Activated naive CD4-positive, alpha-beta T cell treated with anti-CD3 and anti-CD28 coated beads, Interleukin-2, amount 50 U/mL, for 72 hours (primary cell): ENCODE measurements at places on chromosomes 7 and 10. TPM values are rescaled to one million over a fixed set of nuclear protein-coding genes. Genes with fewer than 3 reads are reported as not detected.

VDAC2 gene
- total RNA-seq = 271 TPM

WDFY4 gene
- total RNA-seq = 0.25 TPM

MBLAC1 gene
- total RNA-seq = 5.6 TPM

CCDC172 gene
- total RNA-seq = not detected

PRKAR2B gene
- 0.71 TPM for total RNA-seq

NPY4R2 gene
- total RNA-seq = not detected

WNT16 gene
- not detected for total RNA-seq

- no peak for DNase-seq
These were observed 6.0 kb downstream of the TEX47 start for GRCh38 chr7:88789480-88790064.

- DNase-seq = no peak
These were observed 1.4 kb upstream of the ZNF212 start for GRCh38 chr7:149238051-149238450.

- DNase-seq = peak; percentile 51
These were observed 48.8 kb upstream of the DGKI start for GRCh38 chr7:137895301-137896221.

GRCh38 chr7:370775-371118, 80.8 kb downstream of the FOXL3 start:
- no peak for DNase-seq

- DNase-seq = no peak
These were observed 11.4 kb downstream of the STK31 start for GRCh38 chr7:23721456-23721855.

DNA sequence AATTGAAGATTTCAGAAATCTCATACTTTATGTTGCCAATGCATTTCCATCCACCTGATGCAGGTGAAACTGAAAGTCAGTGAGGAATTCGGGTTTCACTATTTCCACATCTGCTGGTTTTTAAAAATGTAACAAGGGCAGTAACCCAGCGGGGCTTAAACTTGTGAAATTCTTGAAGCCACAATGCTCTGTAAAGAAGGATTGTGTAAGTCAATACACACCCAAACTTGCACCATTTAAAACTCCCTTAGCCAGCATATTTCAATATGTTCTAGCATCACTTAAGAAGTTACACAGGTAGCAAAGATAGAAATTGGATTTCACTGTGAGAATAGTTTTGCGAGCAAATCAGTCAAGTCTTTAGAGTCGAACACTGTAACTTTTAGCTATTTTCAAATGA, 386.1 kb downstream of the PLXDC2 start:
- DNase-seq = no peak

- DNase-seq = no peak
These were observed 226.0 kb downstream of the CELF2 start for GRCh38 chr10:11243425-11244222.

DNA sequence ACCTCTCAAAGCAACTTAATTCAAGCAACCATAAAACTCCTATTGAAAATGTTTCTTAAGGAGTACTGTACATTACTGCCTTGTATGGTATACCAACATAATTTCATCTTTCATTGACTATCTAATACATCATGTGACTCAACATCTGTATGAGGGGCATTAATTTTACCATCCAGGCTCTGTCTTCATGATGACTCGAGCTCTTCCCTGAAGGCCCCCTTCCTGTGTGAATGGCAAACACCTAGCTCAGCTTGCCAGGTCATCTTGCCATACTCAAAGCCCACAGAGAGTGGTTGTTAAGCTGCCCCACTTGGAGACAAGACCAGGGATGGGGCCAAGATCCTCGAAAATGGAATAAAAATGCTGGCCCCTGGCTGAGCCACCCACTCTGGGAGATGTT, 82.4 kb downstream of the SGMS1 start:
- DNase-seq = no peak

DNA sequence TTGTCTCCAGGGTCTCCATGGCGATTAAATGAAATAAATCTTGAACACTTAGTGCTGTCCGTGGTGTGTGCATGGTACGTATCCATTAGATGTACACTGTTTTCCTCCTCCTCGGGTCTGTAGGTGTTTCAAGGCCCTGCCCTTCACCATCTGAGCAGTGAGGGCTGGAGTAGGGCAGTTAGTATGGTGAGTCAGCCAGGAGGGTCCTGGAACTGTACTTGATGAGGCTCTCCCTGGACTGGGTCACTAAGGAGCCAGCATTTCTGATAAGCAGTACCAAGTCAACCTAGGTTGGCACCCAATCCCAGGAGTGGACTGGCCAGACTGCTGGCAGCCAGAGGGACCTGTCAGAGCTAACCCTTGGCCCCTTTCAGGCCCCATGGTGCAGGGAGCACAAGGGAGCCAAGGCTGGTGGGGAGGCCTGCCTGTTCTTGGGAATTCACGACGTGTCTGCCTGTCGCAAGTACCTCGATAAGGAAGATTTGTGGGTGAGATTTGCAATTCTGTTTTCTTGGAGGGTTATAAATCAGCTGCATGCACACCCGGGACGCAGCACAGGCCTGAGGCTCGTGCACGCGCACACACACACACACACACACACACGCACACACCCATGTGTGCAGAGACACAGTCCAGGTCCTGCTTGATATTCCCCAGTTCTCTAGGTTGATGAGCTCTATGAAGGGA, 114.2 kb downstream of the ZMIZ1 start:
- DNase-seq = no peak

- no peak for DNase-seq
These were observed 305.5 kb downstream of the DNAJB9 start for GRCh38 chr7:108875139-108875538.

DNA sequence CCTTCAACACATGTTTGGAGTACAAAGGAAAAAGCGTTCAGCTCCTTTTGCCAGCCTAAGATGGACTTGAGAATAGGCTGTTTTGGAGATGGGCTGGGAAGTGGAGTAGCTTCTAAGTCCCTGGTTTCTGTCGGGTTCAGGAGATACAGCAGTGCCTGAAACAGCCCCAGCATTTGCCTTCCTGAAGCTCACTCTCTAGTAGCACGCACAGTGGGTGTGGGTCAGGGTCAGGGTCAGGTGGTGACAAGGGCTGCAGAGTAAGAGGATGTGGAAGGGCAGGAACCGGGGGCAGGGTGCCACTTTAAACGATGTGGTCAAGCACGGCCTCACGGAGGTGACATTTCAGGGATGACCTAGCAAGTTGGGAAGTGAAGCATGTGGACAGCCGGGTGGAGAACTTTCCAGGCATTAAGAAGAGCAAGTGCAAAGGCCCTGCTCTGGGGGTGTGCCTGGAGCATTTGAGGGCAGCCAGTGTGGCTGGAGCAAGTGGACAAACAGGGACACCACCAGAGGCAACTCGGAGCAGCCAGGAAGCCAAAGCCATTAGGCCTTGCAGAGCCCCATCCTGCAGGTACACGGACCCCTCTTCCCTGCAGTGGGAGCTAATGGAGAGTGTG, 382.2 kb upstream of the ZMIZ1 start:
- DNase-seq = no peak
